ENCODE measurements at places on chromosomes 13 and 19.

- no peak for DNase-seq
Measured at GRCh38 chr19:46849610-46850009, 1.0 kb downstream of the AP2S1 start.

DNA sequence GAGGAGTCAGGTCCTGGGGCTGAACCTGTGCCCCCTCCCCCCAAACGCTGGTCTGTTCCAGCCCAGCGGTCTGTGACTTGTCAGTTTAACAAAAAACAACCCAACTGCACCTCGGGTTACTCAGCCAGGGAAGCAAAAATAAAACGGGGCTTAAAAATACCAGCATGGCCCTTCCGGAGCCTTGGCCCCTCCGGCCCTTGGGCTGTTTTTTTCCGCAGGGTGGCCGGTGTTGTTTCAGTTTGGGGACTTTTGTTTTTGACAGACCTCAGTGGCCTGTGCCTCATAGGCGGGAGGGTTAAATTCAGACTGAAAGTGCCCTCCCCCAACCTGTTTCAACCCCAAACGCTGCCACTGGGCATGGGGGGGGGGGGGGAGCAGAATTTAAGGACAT, 4.0 kb downstream of the TCF3 start:
- no peak for DNase-seq

DNA sequence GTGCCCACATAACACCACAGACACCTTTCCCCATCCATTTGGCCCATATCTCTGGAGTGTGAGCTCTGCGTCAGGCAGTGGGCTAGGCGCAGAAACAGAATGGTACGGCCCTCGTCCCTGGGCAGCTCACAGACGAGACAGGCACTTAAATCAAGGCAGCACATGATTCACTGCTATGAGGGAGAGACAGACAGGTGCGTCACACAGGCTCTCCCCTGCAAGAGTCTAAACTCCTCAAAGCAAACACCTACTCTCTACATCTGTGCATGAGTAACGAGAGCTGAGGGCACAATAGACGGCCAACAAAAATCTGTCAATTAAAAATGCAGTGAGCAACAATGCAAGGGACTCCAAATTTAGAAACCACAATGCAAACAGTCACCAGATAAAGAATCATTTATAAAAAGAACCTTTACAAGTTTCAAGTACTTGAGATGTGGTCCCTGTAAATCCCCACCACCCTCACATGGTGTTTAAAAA, 348.9 kb downstream of the UQCRFS1 start:
- DNase-seq, result no peak

- no peak for DNase-seq
Measured at GRCh38 chr13:45847554-45848224, 3.9 kb downstream of the SIAH3 start.

Measured in stimulated activated CD4-positive, alpha-beta T cell treated with anti-CD3 and anti-CD28 coated beads, Interleukin-12 subunit alpha, Interleukin-12 subunit beta, amount 100 ng/mL, for 48 hours (primary cell).